ENCODE measurements at places on chromosomes 4 and X.

DNA sequence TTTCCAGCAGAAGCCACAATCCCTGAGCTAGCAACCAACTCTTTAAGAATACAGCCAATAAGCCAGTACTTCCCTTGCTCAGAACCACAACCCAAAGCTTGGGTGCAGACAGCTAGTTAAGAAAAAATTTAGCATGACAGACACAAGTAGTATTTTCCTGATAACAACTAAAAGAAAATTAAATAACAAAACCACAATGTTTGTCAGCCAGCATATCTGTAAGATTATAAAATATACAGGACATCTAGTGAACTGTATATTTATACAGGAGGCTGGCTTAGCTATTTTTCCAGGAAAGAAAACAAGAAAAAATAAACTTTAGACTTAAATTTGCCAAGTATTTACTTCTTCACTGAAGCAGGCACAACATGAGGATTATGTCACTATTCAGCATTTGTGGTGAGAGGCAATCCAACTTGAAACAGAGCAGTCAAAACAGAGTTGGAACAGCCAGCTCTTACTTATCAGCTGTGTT lies 6.6 kb downstream of the PF4V1 start:
- no peak for DNase-seq

DNA sequence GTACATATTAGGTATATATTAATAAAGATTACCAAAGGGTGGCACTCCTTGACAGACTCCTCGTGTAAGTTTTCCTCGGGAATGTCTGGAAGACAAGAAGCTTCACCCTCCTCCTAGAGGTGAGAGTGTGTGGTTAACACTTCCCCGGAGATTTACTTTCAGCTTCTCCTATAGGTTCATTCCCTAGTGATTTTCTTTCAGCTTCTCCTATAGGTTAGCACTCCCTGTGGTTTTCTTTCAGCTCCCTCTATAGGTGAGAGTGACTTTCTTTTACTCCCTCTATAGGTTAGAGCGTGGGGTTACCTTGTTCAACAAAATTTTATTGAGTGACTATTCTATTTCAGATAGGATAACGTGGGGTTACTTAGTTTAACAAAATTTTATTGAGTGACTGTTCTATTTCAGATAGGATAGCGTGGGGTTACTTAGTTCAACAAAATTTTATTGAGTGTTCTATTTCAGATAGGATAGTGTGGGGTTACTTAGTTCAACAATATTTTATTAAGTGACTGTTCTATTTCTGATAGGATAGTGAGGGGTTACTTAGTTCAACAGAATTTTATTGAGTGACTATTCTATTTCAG lies 106.0 kb upstream of the PLAC1 start:
- no peak for DNase-seq

- DNase-seq = no peak
Measured at GRCh38 chrX:109728173-109728535, 4.9 kb downstream of the ACSL4 start.

DNA sequence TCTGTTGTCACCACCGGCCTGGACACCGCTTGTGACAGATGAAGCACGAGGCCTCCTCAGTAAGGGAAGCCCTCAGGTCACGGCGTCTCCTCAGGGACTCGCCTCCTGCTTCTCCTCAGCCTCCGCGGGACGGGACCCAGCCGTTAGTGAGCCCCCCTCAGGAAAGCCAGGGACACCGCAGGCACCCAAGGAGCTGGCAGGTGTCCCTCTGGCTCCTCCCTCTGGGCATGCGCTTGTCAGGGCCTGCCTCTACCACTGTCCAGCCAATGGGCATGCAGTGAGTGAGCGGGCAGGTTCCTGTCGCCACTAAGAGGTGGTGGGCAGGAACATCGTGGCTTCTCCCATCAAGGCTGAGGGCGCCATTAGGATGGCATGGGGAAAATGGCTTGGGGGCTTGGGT lies 23.5 kb upstream of the CT55 start:
- no peak for DNase-seq

DNA sequence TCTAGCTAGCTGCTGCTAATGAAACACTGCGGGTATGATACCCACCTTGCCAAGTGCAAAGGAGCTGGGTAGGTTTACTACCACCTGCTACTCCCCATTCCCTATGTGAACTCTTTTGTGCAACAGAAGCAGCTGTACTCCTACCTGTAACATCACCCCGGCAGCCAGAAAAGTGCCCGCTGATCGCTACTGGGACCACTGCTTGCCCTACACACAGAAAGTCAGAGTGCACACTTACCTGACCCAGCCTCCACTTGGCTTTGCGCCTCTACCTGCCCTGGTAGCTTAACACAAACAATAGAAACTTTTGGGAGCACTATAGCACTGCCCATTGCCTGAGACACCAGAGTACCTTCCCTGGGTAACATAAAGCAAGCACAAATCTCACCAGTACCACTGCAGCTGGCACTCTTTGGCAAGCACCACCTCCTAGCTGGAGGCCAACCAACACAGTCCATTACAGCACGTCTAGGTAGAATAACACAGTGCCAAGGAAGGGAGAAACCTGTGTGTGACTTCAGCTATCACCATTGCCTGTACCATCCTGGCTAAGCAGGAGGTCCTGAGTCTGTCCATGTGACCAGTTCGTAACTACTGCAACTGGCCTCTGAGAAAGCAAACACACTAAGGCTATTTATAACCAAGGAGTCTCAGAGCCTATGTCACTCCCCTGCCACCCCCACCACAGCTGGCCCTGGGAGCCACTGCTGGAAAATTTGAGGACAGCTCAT lies 80.1 kb downstream of the CENPC start:
- no peak for DNase-seq

DNA sequence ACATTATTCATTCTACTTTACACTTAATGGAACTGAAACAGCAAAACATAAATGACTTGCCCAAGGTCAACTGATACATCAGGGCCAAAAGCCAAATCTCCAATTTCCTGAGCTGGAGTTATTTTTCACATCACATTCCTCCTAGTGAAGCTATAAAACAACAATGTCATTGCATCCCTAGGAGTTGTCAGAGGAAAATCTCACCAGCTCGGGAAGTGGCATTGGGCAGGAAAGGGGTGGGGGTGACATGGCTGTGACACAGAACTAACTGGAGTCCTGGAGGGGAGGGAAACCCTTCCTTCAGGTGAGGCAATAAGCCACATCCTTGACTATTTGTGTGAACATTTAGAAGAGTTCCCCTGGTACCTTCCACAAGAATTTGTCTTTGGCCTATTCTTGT lies 47.3 kb downstream of the MEPE start:
- no peak for DNase-seq

DNA sequence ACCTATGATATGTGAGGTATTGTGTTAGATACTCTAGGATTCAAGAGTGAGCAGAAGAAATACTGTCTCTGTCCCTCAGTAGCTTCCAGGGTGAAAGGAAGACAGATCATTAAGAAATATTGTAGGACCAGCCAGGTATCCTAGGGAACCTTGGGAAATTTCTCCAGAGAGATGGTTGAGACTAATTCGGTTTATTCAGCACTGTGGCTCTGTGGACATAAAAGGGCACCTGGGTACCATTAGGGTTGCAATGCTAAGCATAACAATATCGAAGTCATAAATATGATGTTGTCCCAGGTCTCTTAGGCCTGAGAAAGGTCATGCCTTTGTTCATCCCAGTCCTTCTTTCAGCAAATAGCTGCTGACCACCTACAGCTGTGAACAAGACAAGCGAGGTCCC lies 61.0 kb downstream of the FAM114A1 start:
- DNase-seq = no peak

Measured in sigmoid colon (tissue), 7 donors.